ENCODE measurements at places on chromosomes 16 and 17.

- no peak overlapping the region for H3K27ac ChIP-seq
- peaks cover 21% of the 10 kb centered on the region for H3K4me1 ChIP-seq
- DNase-seq = no peak
- H3K36me3 ChIP-seq = no peaks in the 10 kb centered on the region
- H3K4me3 ChIP-seq = no peak overlapping the region
Observed at GRCh38 chr17:27478901-27479538, 22.8 kb downstream of the KSR1 start.

DNA sequence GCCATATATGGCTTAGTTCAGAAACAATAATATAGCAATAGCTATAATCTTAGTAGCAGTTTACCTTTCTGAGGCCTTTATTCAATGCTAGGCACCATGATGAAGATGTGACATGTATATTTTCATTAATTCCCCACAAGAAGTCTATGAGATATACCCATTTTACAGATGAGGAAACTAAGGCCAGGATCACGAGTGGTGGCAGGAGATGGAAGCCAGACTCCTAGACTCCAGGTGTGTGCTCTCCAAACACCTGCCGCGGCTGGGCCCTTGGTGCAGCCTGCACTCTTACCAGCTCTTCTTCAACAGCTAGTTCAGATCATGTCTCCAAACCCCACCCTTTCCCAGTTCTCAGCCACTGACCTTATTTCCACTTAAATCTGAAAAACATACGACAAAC, 15.2 kb downstream of the NXPH3 start:
- no peak overlapping the region for H3K4me3 ChIP-seq
- no peaks in the 10 kb centered on the region for H3K36me3 ChIP-seq
- DNase-seq = no peak
- H3K27ac ChIP-seq = no peak overlapping the region
- H3K4me1 ChIP-seq = peaks cover 8% of the 10 kb centered on the region

GRCh38 chr17:51166198-51166986, at the start of gene NME2:
Gene NME2, plus strand, starts transcription at chr17:51166411. Its CDS starts 420 bp downstream, at chr17:51166831.
- H3K27ac ChIP-seq = peak within 1 kb of the TSS; percentile 80
- DNase-seq = peak; percentile 92
- no peaks in the 10 kb centered on the region for H3K4me1 ChIP-seq
- H3K27me3 ChIP-seq = no peaks in the 10 kb centered on the region
- peaks cover 18% of the 10 kb centered on the region for H3K36me3 ChIP-seq

GRCh38 chr16:5965321-5965720, 867.7 kb upstream of the EEF2KMT start:
- H3K27me3 ChIP-seq = no peaks in the 10 kb centered on the region
- no peak for DNase-seq
- no peaks in the 10 kb centered on the region for H3K4me1 ChIP-seq
- H3K27ac ChIP-seq = no peak overlapping the region
- H3K36me3 ChIP-seq = no peaks in the 10 kb centered on the region

DNA sequence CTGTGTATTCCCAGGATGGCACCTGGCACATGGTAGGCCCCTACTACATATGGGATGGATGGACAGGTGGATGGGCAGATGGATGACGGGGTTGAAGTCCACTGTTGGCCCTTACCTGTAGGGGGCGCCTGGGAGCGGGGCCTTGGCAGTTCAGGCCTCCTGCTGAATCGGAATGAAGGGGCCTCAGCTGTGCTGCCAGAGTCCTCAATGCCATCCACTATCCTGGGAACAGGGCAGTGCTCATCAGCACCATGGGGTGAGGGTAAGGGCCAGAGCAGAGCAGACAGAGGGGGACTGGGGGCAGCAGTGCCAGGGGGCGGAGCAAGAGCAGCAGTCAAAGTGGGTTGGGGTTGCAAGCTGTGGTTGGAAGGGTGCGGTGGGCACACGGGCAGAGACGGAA, 8.3 kb upstream of the RAB5C start:
- no peak overlapping the region for H3K4me3 ChIP-seq
- no peaks in the 10 kb centered on the region for H3K36me3 ChIP-seq
- no peak for DNase-seq
- peaks cover 4% of the 10 kb centered on the region for H3K4me1 ChIP-seq

- no peaks in the 10 kb centered on the region for H3K27me3 ChIP-seq
- peak overlapping the region; percentile 59 for H3K4me3 ChIP-seq
- no peak for DNase-seq
- H3K27ac ChIP-seq = peak overlapping the region; percentile 99
- peaks cover 15% of the 10 kb centered on the region for H3K4me1 ChIP-seq
Observed at GRCh38 chr16:30399435-30400186, 4.4 kb downstream of the ZNF48 start.

DNA sequence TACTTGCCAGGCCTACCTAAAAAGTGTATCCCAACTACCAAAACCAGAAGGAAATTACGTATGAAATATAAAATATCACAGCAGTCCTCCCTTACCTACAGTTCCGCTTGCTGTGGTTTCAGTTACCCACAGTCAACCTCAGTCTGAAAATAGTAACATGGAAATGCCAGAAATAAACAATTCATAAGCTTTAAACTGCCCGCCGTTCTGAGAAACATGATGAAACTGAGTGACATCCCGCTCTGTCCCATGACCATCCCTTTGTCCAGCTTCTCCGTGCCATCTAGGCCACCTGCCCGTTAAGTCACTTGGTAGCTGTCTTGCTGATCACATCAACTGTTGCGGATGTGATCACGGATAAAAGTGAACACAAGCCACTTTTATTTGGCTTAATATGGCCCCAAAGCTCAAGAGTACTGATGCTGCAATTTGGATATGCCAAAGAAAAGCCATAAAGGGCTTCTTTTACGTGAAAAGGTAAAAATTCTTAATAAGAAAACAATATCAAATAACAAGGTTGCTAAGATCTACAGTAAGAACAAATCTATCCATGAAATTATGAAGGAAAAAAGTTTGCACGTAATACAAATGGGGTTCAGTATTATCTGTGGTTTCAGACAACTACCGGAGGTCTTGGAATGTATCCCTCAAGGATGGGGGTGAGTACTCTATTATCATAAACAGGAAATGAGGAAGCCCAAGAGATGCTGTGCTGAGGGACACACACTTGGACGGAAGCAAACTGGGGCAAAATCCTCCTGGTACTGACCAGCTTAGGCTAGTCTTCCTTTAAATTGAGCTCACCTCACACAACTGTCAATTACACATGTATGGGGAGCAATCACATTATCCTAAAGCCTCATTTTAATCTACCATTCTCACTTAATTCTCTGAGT, 8.2 kb downstream of the USP22 start:
- H3K36me3 ChIP-seq = no peaks in the 10 kb centered on the region
- DNase-seq = peak; percentile 51
- no peaks in the 10 kb centered on the region for H3K27me3 ChIP-seq
- no peak overlapping the region for H3K4me3 ChIP-seq
- H3K4me1 ChIP-seq = peaks cover 60% of the 10 kb centered on the region

- H3K4me3 ChIP-seq = no peak overlapping the region
- no peak overlapping the region for H3K27ac ChIP-seq
- H3K4me1 ChIP-seq = peaks cover 8% of the 10 kb centered on the region
Observed at GRCh38 chr17:80667462-80668277, 123.0 kb downstream of the RPTOR start.

GRCh38 chr17:80424261-80424660, 9.3 kb downstream of the ENDOV start:
- no peak for DNase-seq
- no peak overlapping the region for H3K27ac ChIP-seq
- no peak overlapping the region for H3K4me3 ChIP-seq
- H3K27me3 ChIP-seq = no peaks in the 10 kb centered on the region
- no peaks in the 10 kb centered on the region for H3K36me3 ChIP-seq

GRCh38 chr16:22188267-22188594, 17.8 kb upstream of the EEF2K start:
- no peaks in the 10 kb centered on the region for H3K36me3 ChIP-seq
- H3K4me1 ChIP-seq = peaks cover 10% of the 10 kb centered on the region
- no peak overlapping the region for H3K27ac ChIP-seq

GRCh38 chr17:3574231-3574630, 16.6 kb upstream of the TRPV3 start:
- peaks cover 20% of the 10 kb centered on the region for H3K36me3 ChIP-seq
- no peak for DNase-seq
- H3K27me3 ChIP-seq = no peaks in the 10 kb centered on the region
- H3K4me1 ChIP-seq = no peaks in the 10 kb centered on the region

DNA sequence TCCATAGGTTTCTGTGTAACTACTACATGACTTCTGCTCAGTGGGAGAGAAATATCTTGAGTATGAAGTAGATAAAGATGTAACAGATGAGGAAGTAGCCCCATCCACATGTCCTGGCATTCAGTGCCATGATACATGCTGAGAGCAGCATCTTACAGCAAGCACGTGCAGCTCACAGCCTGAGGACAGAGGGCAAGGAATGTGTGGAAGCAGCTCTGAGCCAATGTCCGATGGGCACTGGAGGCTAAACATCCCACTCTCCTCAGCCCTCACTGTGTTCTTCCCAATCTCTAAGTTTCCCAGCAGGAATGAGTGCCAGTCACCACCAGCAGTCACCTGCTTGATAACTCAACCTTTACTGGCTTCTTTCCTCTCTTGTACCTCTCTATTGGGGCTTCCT, 40.4 kb downstream of the CFDP1 start:
- DNase-seq = no peak
- H3K4me1 ChIP-seq = peaks cover 46% of the 10 kb centered on the region
- H3K27me3 ChIP-seq = no peaks in the 10 kb centered on the region
- peaks cover 3% of the 10 kb centered on the region for H3K36me3 ChIP-seq
- no peak overlapping the region for H3K4me3 ChIP-seq

DNA sequence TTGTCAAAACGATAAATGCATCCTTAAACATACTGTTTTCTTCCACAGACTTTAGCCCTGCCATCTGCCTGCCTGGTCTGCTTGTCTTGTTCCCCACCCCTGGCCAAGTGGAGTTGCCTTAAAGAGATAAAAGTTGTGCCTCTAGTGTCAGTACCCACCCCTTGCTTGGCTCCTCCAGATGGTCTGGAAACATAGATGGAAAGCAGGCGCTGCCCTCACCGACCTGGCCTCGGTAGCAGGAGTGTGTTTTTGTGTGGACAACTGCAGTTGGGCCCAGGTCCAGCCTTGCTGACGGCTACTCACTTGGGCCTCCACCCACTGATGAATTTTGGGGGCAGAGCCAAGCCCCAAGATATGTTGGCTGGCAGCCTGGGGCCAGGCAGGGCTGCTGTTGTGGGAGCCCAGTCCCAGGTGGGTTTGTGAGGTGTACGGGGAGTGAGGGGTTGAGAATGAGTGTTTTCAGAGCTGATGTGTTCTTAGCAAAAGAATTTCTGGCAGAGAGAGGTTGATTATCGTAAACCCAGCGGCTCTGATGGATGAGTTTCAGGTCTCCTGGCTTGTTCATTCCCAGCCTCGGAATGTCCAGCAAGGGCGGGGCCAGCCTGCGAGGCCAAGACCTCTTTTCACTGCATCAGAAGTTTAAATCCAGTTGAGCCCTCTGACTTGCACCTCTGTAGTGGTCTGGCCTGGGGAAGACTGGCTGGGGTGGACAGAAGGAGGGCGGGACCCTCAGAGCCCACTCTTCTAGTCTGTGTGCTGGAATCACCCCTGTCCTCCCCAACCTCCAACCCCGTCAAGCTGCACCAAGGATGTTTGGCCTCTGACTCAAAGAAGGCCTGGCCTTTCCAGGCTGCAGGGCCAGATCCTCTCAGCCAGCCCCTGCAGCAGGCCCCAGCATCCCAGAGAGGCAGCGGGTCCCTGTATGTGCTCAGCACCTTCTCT, 179.7 kb downstream of the RAB11FIP4 start:
- no peaks in the 10 kb centered on the region for H3K36me3 ChIP-seq
- no peak overlapping the region for H3K27ac ChIP-seq
- H3K4me1 ChIP-seq = no peaks in the 10 kb centered on the region
- H3K4me3 ChIP-seq = no peak overlapping the region
- peak; percentile 97 for DNase-seq

DNA sequence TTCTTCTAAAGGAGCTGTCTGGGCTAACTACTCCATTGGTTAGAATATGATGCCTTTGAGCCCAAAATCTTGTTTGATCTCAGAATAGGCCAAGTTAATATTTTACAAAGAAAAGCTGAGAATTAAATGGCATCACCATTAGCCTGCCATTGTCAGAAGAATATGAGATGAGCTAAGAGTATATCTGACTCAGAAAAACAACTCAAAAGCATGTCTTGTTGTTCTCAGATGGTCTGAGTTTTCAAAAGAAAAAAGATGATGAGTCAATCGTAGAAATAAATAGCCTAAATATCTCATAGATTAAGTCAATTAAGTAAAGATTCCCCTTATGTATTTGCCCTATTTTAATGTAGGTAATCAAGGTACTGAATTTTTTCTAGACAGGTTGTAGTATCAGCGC, 197.1 kb upstream of the TBX2 start:
- H3K27ac ChIP-seq = no peak overlapping the region
- no peaks in the 10 kb centered on the region for H3K36me3 ChIP-seq
- DNase-seq = no peak
- no peak overlapping the region for H3K4me3 ChIP-seq

DNA sequence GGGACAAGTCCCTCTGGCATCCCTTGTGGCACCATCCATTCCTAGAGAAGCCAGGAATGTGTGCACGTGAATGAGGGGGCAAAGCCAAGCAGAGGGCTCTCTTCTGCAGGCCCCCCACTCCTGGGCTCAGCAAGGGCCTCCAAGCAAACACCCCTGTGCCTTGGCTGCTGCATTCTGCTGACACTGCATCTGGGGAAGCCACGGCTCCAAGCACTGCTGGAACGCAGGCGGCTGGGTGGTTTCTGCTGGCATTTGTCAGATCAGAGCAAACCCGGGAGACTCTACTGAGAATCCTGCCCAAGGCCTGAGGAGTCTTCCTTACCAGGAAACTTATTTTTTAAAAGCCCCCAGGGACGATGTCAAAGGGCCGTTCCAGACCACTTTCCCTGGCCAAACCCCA, 23.3 kb downstream of the ATP6V0D1 start:
- H3K27ac ChIP-seq = no peak overlapping the region
- no peaks in the 10 kb centered on the region for H3K27me3 ChIP-seq
- H3K36me3 ChIP-seq = no peaks in the 10 kb centered on the region
- peaks cover 20% of the 10 kb centered on the region for H3K4me1 ChIP-seq

DNA sequence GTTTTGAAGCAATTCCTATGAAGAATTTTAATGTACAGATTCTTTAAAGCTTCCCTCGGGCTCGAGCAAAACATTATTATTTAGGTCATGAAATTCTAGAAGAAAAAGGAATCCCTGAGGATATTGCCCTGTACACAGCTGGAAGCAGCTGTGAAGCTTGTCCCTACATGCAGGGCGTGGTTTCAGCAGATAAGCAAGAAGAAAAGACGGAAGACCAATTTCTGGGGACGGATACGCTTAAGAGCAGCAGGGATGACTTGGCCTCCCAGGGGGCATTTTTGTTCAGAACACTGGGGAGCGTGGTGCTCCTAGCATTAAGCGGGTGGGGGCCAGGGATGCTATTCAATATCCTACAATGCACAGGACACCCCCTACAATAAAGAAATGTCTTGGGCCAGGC, 34.3 kb downstream of the LITAF start:
- no peak overlapping the region for H3K4me3 ChIP-seq
- no peaks in the 10 kb centered on the region for H3K4me1 ChIP-seq

GRCh38 chr17:79188048-79188447, 113.4 kb downstream of the ENGASE start:
- peaks cover 65% of the 10 kb centered on the region for H3K27me3 ChIP-seq
- H3K27ac ChIP-seq = no peak overlapping the region
- peak; percentile 42 for DNase-seq
- H3K4me3 ChIP-seq = no peak overlapping the region
- H3K4me1 ChIP-seq = no peaks in the 10 kb centered on the region

GRCh38 chr17:81043725-81044427, 8.9 kb downstream of the BAIAP2 start:
- no peak for DNase-seq

- H3K36me3 ChIP-seq = no peaks in the 10 kb centered on the region
- no peak for DNase-seq
- no peak overlapping the region for H3K27ac ChIP-seq
- H3K4me1 ChIP-seq = no peaks in the 10 kb centered on the region
- H3K27me3 ChIP-seq = peaks cover 100% of the 10 kb centered on the region
Observed at GRCh38 chr17:48601539-48602425, 3.0 kb downstream of the HOXB6 start.
